ENCODE measurements at places on chromosomes 7 and 10.

- DNase-seq, result no peak
These were observed 186.2 kb downstream of the MACC1 start for GRCh38 chr7:20030915-20031362.

DNA sequence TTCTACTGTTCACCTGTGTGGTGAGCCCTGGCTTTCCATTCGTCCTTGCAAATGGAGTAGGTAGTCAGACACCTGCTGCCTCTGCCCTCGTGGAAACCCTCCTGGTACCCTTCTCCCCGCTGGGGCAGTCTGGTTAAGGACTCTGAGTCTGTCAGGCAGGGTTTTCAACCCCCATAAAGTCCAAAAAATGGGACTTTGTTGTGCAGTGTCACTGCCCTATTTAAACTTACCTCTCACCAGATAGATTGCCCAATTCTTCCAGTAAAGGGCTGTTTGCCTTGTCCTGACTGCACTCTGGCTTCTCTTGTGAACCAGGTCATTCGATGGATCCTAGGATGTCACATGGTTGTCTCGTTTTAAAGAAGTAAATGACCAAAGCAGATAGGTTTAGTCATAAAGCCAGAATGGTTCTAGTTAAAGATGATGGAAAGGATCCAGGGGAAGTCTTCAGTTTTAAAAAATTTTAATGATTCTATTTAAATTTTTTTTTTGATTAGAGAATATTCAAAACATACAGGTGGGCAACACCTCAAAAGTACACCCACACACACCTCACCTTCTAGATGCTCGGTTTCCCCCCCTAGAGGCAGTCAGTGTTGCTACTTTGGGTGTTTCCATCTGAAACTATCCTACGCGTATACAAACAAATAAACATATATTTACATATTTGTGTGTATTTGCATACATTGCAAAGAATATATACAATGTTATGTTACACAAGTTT, 22.0 kb downstream of the TMEM176B start:
- DNase-seq, result no peak

- DNase-seq, result no peak
These were observed 6.0 kb downstream of the ABCA13 start for GRCh38 chr7:48177271-48177670.

DNA sequence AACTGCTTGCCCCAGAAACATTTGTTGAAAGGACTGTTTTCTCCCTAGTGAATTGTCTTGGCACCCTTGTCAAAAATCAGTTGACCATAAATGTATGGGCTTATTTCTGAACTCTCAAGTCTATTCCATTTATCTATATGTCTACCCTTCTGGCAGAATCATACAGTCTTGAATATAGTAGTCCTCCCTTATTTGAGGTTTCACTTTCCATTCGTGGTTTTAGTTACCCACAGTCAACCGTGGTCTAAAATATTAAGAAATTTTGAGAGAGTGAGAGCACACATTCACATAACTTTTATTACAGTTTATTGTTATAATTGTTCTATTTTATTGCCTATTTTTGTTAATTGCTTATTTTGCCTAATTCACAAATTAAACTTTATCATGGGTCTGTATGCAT, 17.4 kb upstream of the CEP41 start:
- DNase-seq, result no peak

DNA sequence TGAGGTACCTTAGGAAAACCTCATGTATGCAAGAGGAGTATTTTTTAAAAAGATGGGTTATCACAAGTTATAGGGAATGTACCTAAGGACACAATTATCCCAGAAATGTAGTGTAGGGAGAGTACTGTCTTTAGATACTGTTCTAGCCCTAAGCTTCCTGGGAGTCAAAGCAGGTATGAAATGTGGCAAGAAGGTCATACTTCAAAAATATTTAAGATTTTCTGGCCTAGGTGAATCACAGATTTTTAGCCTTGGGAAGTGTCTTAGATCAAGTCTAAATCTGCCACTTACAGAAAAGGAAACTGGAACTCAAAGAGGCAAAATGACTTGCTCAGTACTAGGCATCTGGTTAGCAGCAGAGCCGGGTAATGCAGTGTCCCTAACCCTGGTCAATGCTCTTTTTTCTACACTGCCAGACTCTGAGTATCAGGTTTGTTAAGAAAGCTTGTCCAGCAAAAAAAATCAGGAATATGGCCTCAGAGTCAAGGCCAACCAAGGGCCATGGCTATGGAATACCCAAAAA, 13.9 kb downstream of the PIK3AP1 start:
- no peak for DNase-seq

DNA sequence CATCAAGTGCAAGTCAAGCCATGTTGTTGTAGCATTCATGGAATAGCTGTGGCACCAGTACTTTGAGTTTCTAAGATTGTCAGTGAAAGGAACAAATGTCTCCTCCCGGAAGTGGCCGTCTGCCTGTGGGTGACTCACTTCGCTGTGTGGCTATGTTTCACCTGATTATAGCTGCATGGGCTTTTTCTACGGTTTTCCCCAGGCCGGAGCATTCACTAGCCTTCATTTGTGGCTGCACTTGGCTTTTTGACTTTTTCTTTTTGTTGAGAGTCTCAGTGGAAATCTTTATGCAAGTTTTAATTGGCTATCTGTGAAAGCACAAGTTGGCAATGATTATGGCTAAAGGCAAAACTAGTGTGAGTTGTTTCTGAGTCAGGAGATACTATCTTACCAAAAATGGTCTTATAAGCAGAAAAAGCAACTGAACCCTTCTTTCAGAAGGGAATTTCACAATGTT, 35.0 kb downstream of the SRI start:
- peak; percentile 13 for DNase-seq

GRCh38 chr7:2807460-2807844, 36.7 kb downstream of the GNA12 start:
- DNase-seq, result no peak

- DNase-seq, result no peak
These were observed 48.4 kb upstream of the BET1 start for GRCh38 chr7:94052398-94053180.

DNA sequence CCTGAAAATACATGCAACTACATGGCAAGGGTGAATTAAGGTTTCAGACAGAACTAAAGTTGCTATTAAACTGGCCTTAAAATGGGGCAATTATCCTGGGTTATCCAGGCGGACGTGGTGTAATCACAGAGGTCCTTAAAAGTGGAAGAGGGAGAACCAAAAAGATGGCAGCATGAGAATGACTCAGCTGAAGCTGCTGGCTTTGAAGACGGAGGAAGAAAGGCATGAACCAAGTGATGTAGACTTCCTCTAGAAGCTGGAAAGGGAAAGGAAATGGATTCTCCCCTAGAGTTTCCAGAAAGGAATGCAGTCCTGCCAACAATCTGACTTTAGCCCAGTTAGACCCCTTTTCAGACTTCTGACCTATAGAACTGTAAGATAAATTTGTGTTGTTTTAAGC, 27.0 kb upstream of the UBN2 start:
- no peak for DNase-seq
